ENCODE measurements at places on chromosomes 1 and 21.

- DNase-seq: no peak
Observed at GRCh38 chr21:17146426-17146825, 366.4 kb upstream of the CXADR start.

- no peak for DNase-seq
Observed at GRCh38 chr1:8938232-8938999, 7.3 kb upstream of the CA6 start.

DNA sequence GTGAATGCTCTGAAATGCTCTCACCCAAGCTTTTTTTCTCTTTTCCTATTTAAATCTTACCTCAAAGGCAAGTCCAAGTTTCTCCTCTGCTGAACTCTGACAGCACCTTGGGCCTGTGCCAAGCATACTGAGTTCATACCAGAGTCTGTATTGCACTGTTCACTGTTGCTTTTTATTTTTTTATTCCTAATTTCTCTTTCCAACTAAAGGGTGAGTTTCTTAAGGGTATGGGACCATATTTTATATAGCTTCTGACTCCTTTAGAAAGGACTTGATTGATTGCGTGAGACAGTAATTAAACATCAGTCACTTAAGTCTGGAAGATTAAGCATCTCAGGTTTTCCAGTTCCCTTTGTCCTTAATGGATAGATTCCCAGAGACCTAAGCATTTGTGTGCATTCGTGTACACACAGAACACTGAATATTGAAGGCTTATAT lies 69.9 kb downstream of the CACHD1 start:
- DNase-seq: no peak

GRCh38 chr1:63916485-63917360 lies 142.9 kb downstream of the ROR1 start:
- DNase-seq: no peak

GRCh38 chr21:37437376-37438080 lies 71.0 kb downstream of the DYRK1A start:
- no peak for DNase-seq

DNA sequence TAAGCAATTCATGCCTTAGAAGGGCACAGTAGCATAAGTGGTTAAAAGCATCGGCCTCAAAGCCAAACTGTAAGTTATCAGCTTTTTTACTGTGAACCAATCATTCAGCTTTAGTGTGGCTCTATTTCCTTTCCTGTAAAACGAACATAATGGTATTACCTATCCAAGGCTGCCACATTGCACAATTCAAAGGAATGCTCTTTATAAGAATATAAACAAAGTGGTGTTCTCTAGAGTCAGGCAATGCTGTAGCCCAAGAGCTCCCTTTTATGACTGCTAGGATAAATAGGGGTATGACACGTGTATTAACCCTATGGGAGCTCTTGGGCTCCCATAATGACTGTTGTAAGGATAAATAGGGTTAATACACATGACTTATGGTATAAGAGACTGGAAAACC lies 25.4 kb downstream of the INTS7 start:
- DNase-seq: no peak

- DNase-seq: no peak
Observed at GRCh38 chr1:98661544-98662355, at the start of gene SNX7. Gene SNX7 (plus strand): TSS chr1:98661721. CDS start chr1:98661732, 11 bp downstream.

- no peak for DNase-seq
Observed at GRCh38 chr1:5342172-5342571, 650.1 kb downstream of the NPHP4 start.

GRCh38 chr1:16243936-16244649 lies 7.1 kb upstream of the CPLANE2 start:
- DNase-seq: peak; percentile 55

DNA sequence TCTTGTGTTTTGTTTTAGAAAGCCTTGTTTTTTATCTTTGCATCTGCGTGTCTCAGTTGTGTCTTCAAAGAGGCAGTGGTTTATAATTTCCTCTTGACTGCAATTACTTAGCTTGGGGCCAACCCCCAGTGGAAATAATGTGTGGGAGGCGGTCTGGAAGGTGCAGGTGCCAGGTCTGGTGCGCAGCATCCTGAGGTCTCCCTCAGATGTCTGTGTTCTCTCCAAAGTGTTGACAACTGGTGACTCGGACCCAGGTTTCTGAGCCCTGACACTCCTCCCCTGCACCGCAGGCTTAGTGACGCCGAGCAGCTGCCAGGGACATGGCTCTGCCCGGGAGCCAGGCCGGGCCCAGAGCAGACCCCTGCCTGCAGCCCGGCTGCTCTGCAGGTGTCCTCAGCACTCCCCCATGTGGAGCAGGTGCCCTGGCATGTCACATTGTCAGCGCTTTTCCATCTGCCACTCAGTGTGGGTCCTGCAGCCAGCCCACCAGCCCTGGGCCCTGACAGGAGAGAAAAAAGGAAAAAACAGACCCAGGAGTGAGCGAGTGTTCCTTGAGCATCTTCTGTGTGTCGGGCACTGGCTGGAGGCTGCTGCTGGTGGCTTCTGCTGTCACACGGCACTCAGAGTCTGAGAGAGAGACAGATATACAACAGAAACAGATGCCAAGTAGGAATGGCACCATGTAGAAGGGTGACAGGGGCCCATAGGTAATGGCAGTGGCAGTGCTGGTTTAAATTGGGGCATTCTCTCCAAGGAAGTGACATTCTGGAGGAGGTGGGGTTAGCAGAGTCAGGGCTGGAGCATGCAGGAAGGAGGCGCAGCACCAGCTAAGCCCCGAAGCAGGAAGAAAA lies 24.8 kb upstream of the SELENON start:
- DNase-seq: peak; percentile 69

- DNase-seq: no peak
Observed at GRCh38 chr1:156508955-156509234, 8.3 kb upstream of the MEF2D start.
